ENCODE measurements at places on chromosomes 2 and 18. TPM values are rescaled to one million over a fixed set of nuclear protein-coding genes. Genes with fewer than 3 reads are reported as not detected.
A peak's percentile ranks its signal among the peaks of the same experiment; 100 is the strongest.

ACOXL gene
- 0.10 TPM for total RNA-seq

GRCh38 chr2:2410987-2411386 is 79.9 kb upstream of the MYT1L start:
- H3K4me1 ChIP-seq, result no peaks in the 10 kb centered on the region
- H3K36me3 ChIP-seq, result no peaks in the 10 kb centered on the region
- H3K4me3 ChIP-seq, result no peak overlapping the region
- no peak overlapping the region for H3K27ac ChIP-seq
- H3K27me3 ChIP-seq, result no peaks in the 10 kb centered on the region

PIGN gene
- total RNA-seq, result 19.5 TPM

DNA sequence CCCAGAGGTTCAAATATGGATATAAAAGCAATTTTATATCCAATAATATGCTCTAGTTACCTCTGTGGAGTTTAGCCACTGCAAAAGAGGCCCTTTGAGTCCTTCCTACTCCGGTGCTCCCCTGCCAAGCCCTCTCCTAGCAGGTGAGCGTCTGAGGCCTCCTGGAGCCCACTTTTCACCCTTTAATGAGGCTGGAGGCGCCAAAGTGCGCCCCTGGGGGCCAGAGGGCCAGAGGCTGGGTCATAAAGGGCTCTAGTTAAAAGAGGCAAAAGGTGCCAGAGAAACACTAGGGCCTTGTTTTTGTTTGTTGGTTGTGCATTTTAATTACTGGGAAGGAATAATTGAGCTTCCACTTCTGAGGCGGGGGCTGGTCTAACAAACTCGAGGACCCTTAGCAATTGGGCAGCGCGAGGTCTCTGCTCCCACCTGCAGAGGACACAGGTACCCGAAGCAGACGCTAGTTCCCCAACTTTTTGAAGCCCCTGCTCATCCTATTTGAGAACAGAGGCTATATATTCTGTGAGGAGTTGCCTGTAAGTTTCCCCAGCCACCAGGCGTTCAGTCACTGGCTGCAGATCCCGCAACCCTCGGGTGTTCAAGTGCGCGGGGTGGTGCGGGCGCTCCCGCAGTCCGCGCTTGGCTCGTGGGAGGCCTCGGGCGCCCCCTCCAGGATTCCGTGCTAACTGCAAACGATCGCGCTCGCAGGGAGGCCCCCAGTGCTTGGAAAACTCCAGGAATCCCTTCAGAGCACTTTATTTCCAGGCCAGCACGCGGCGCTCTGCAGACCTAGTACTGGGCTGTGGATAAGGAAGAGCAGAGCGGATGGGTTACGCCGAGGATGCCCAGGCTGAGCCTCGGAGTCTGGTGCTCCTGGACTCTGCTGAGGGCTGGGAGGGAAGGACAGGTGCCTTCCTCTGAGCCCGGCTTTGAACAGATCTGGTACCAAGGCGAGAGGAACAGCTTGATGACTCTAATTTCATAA is 14.1 kb downstream of the MSGN1 start:
- H3K27ac ChIP-seq, result no peak overlapping the region
- peaks cover 17% of the 10 kb centered on the region for H3K27me3 ChIP-seq
- no peak for DNase-seq
- H3K4me1 ChIP-seq, result peaks cover 8% of the 10 kb centered on the region

NDC80 gene
- total RNA-seq, result 8.2 TPM

GRCh38 chr2:25833566-25833965 is 44.7 kb downstream of the ASXL2 start:
- no peaks in the 10 kb centered on the region for H3K27me3 ChIP-seq
- H3K36me3 ChIP-seq, result peaks cover 6% of the 10 kb centered on the region
- H3K4me1 ChIP-seq, result peaks cover 14% of the 10 kb centered on the region
- no peak overlapping the region for H3K27ac ChIP-seq

GRCh38 chr2:219119422-219120043 is 41.1 kb downstream of the NHEJ1 start:
- H3K27me3 ChIP-seq, result no peaks in the 10 kb centered on the region
- H3K4me3 ChIP-seq, result no peak overlapping the region
- peaks cover 7% of the 10 kb centered on the region for H3K36me3 ChIP-seq
- H3K4me1 ChIP-seq, result peaks cover 11% of the 10 kb centered on the region
- H3K27ac ChIP-seq, result no peak overlapping the region
- DNase-seq, result peak; percentile 61

DNA sequence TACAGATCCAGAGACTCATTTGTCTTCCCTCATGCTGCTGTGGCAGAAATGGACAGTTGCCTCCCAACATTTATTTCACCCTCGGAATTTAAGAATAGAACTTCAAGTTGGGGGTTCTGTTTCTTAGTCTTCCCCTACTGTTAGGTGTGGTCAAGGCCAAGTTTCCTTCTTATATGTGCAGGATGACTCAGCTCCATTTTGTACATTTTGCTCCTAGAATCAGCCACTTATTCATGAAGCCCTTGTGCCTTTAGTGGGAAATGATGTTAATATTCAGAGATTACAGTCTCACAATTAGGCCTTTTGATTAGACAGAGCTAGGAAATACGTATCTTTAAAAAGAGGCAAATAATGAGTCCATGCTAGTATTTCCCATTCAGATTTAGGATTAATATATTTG is 46.2 kb upstream of the ELOA2 start:
- no peak overlapping the region for H3K4me3 ChIP-seq
- DNase-seq, result no peak
- no peaks in the 10 kb centered on the region for H3K27me3 ChIP-seq
- H3K27ac ChIP-seq, result no peak overlapping the region
- H3K4me1 ChIP-seq, result no peaks in the 10 kb centered on the region

DNA sequence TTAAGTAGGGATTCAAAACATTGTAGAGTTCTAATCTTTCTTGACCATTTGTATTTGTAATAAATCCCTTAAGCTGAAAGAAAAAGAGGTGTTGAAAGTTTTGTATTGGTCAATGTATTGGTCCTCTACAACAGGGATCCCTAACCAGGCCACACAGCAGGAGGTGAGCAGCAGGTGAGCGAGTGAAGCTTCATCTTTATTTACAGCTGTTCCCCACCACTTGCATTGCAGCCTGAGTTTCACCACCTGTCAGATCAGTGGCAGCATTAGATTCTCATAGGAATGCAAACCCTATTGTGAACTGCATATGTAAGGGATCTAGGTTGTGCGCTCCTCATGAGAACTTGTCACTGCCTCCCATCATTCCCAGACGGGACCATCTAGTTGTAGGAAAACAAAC is 715.7 kb upstream of the NXPH2 start:
- no peak overlapping the region for H3K27ac ChIP-seq
- no peaks in the 10 kb centered on the region for H3K36me3 ChIP-seq
- H3K4me3 ChIP-seq, result no peak overlapping the region
- no peaks in the 10 kb centered on the region for H3K27me3 ChIP-seq

GRCh38 chr18:45055811-45056210 is 375.1 kb downstream of the SETBP1 start:
- no peak for DNase-seq
- H3K4me3 ChIP-seq, result no peak overlapping the region
- H3K4me1 ChIP-seq, result no peaks in the 10 kb centered on the region
- no peaks in the 10 kb centered on the region for H3K36me3 ChIP-seq
- H3K27me3 ChIP-seq, result no peaks in the 10 kb centered on the region

GRCh38 chr2:190405995-190406394 is 2.2 kb upstream of the MFSD6 start:
- no peak for DNase-seq
- peaks cover 21% of the 10 kb centered on the region for H3K4me1 ChIP-seq
- H3K4me3 ChIP-seq, result no peak overlapping the region
- no peaks in the 10 kb centered on the region for H3K36me3 ChIP-seq
- no peaks in the 10 kb centered on the region for H3K27me3 ChIP-seq
- H3K27ac ChIP-seq, result no peak overlapping the region

DSG2 gene
- 0.07 TPM for total RNA-seq

- H3K27ac ChIP-seq, result no peak overlapping the region
- no peaks in the 10 kb centered on the region for H3K36me3 ChIP-seq
- peaks cover under 1% of the 10 kb centered on the region for H3K4me1 ChIP-seq
- H3K4me3 ChIP-seq, result no peak overlapping the region
Measured at GRCh38 chr2:189360861-189361260, 80.4 kb upstream of the WDR75 start.

DNA sequence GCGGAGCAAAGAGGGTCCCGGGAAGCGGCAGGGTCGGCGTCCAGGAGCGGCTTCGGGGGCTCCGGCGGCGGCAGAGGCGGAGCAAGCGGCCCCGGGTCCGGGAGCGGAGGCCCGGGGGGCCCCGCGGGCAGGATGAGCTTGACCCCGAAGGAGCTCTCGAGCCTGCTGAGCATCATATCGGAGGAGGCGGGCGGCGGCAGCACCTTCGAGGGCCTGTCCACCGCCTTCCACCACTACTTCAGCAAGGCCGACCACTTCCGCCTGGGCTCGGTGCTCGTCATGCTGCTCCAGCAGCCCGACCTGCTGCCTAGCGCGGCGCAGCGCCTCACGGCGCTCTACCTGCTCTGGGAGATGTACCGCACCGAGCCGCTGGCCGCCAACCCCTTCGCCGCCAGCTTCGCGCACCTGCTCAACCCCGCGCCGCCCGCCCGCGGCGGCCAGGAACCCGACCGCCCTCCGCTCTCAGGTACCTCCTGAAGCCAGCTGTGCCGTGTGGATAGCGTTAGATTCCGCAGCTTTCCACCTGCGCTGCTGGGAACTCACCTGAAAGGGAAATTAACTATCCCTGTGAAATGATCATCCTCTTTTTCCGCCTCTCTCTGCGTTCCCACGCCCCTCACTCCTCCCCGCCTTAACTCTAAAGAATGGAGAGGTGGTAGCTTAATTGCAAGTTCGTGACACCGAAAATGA is 472 bp downstream of the CNOT11 start:
- peak overlapping the region; percentile 91 for H3K27ac ChIP-seq
- peaks cover 26% of the 10 kb centered on the region for H3K4me1 ChIP-seq
- H3K36me3 ChIP-seq, result peaks cover 12% of the 10 kb centered on the region
- H3K27me3 ChIP-seq, result no peaks in the 10 kb centered on the region

SOWAHC gene
- total RNA-seq, result 0.56 TPM

GRCh38 chr2:239252801-239253200 is 148.0 kb downstream of the HDAC4 start:
- no peak for DNase-seq
- H3K27ac ChIP-seq, result no peak overlapping the region
- H3K4me3 ChIP-seq, result no peak overlapping the region
- H3K27me3 ChIP-seq, result no peaks in the 10 kb centered on the region
- peaks cover 29% of the 10 kb centered on the region for H3K4me1 ChIP-seq

SAG gene
- not detected for total RNA-seq

DNA sequence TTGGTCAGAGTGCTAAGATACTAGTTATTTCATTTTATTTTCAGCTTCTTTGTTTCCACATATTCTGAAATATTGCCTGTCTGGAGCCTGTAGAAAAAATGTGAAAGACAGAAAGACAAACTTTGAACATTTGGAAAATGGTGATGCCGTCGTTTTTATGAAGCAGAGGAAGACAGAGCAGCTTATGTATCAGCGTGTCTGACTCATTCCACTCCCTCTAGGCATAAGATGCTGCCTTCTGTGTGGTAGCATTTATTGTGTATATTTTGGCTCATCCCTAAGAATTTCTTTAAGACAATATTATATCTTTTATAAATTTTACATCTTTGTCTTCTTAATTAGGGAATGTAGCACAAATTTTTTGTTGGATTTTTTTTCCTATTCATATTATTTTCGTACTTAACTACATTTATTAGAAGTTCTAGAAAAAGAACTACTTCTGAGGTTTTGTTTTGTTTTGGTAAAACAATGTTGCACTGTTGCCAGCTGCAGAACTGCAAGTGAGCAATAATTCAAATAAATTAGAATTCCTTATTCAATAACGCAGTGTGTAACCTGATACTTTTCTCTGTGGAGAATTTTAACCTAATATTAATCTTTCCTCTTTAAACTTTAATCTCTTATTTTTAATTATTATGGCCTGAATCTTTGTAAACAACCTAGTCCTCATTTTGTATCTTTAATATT is 300.4 kb downstream of the ZNF407 start:
- H3K36me3 ChIP-seq, result no peaks in the 10 kb centered on the region
- no peak for DNase-seq
- no peaks in the 10 kb centered on the region for H3K27me3 ChIP-seq

MAP3K19 gene
- total RNA-seq, result not detected

GRCh38 chr2:221553333-221553732 is 18.8 kb downstream of the EPHA4 start:
- no peak for DNase-seq
- no peaks in the 10 kb centered on the region for H3K27me3 ChIP-seq
- no peaks in the 10 kb centered on the region for H3K36me3 ChIP-seq

DNA sequence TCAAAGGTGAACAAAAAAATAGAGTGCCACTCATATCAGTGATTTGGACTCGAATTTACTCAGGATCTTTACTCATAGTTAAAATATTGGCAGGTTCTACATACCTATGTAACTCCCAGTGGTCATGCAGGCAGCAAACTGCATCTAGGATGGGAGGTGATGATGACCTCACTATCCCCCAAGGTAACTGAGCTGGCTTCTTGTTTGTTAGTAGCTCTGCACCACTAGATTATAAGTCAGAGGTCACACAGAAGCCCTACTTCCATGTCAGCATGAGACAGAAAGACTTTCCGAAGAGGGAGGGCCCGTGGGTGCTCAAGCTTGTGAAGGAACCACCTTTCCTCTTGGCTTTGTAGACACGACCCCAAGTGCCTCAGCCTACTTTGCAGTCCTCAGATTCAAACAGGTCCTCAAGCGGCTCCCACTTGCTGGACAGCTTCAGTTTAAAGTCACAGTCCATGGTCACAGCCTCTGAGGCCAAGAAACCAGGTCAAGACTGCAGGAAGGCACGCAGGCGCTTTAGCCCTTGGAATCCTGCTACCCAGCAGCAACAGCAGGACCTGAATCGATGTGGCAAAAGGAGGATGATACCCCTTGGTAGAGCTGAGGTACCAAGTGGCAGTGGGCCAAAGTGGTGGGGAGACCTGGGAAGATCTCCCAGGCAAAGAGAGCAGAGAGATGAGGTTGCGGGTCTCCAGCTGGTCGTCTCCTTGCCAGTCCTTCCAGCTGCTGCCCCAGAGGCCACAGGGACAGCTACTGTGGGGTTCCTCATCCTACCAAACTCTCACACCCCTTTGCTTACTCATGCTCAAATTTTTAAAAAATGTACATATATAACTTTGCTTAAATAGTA is 4.3 kb downstream of the NTSR2 start:
- H3K4me1 ChIP-seq, result no peaks in the 10 kb centered on the region
- no peaks in the 10 kb centered on the region for H3K36me3 ChIP-seq
- peaks cover 36% of the 10 kb centered on the region for H3K27me3 ChIP-seq
- H3K27ac ChIP-seq, result no peak overlapping the region
- DNase-seq, result no peak

GRCh38 chr18:58413667-58414628 is 214.9 kb downstream of the ALPK2 start:
- no peak overlapping the region for H3K4me3 ChIP-seq
- H3K4me1 ChIP-seq, result no peaks in the 10 kb centered on the region
- peaks cover 7% of the 10 kb centered on the region for H3K27me3 ChIP-seq
- H3K36me3 ChIP-seq, result no peaks in the 10 kb centered on the region

CRYGD gene
- not detected for total RNA-seq

GRCh38 chr2:671072-671471 is 6.1 kb downstream of the TMEM18 start:
- DNase-seq, result no peak
- no peaks in the 10 kb centered on the region for H3K27me3 ChIP-seq
- H3K36me3 ChIP-seq, result peaks cover 26% of the 10 kb centered on the region
- no peak overlapping the region for H3K4me3 ChIP-seq
- peaks cover 11% of the 10 kb centered on the region for H3K4me1 ChIP-seq

GRCh38 chr2:9366026-9366425 is 57.3 kb downstream of the ITGB1BP1 start:
- no peak for DNase-seq
- no peaks in the 10 kb centered on the region for H3K36me3 ChIP-seq
- H3K27ac ChIP-seq, result no peak overlapping the region
- H3K4me3 ChIP-seq, result no peak overlapping the region

ACMSD gene
- 0.20 TPM for total RNA-seq

- H3K27me3 ChIP-seq, result peaks cover 7% of the 10 kb centered on the region
- H3K4me1 ChIP-seq, result peaks cover 25% of the 10 kb centered on the region
- H3K36me3 ChIP-seq, result no peaks in the 10 kb centered on the region
- no peak overlapping the region for H3K27ac ChIP-seq
Measured at GRCh38 chr18:32770666-32771168, 2.1 kb downstream of the KLHL14 start.
